ENCODE measurements at places on chromosomes 4 and X. TPM values are rescaled to one million over a fixed set of nuclear protein-coding genes. Genes with fewer than 3 reads are reported as not detected.

CPE gene
- total RNA-seq, result 9.1 TPM

CCKAR gene
- total RNA-seq, result not detected

P2RY4 gene
- 0.20 TPM for total RNA-seq

TBC1D8B gene
- 4.7 TPM for total RNA-seq

CPZ gene
- not detected for total RNA-seq

FRMPD4 gene
- not detected for total RNA-seq

PNMA5 gene
- total RNA-seq, result not detected

ARMCX1 gene
- total RNA-seq, result not detected

NRK gene
- 0.16 TPM for total RNA-seq

GRCh38 chr4:122377352-122377751 lies 1.5 kb upstream of the ADAD1 start:
- H3K36me3 ChIP-seq, result no peaks in the 10 kb centered on the region
- no peaks in the 10 kb centered on the region for H3K27me3 ChIP-seq

- H3K27me3 ChIP-seq, result no peaks in the 10 kb centered on the region
- H3K4me3 ChIP-seq, result no peak overlapping the region
- DNase-seq, result no peak
- no peaks in the 10 kb centered on the region for H3K4me1 ChIP-seq
- H3K27ac ChIP-seq, result no peak overlapping the region
- peaks cover 34% of the 10 kb centered on the region for H3K36me3 ChIP-seq
Measured at GRCh38 chr4:113524505-113525186, 236.9 kb downstream of the CAMK2D start.

GRCh38 chr4:43882470-43882869 lies 566.1 kb downstream of the KCTD8 start:
- no peaks in the 10 kb centered on the region for H3K27me3 ChIP-seq
- DNase-seq, result peak; percentile 1
- H3K36me3 ChIP-seq, result no peaks in the 10 kb centered on the region
- H3K4me1 ChIP-seq, result peaks cover 6% of the 10 kb centered on the region
- H3K27ac ChIP-seq, result no peak overlapping the region

DNA sequence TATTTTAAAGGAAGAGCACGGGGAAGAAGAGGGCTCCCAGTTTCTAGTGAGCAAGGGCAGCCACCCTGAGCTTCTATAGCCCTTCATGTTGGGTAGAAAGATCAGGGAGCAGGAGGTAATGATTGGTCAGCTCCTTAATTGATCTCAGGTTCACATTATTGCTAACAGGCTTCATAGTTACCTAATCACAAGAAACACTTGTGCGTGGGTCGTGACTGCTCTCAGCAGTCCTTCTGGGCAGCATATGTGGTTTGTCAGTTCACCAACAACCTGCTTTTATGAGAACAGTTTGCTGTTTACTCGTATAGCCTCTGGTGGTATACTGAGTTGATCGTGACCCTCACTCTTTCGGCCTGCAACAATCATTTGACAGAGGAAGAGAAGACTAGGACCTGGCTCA lies 4.7 kb upstream of the DOK7 start:
- no peak for DNase-seq
- H3K4me3 ChIP-seq, result no peak overlapping the region
- H3K36me3 ChIP-seq, result no peaks in the 10 kb centered on the region
- peaks cover 6% of the 10 kb centered on the region for H3K4me1 ChIP-seq
- H3K27ac ChIP-seq, result no peak overlapping the region
- H3K27me3 ChIP-seq, result peaks cover 11% of the 10 kb centered on the region

DNA sequence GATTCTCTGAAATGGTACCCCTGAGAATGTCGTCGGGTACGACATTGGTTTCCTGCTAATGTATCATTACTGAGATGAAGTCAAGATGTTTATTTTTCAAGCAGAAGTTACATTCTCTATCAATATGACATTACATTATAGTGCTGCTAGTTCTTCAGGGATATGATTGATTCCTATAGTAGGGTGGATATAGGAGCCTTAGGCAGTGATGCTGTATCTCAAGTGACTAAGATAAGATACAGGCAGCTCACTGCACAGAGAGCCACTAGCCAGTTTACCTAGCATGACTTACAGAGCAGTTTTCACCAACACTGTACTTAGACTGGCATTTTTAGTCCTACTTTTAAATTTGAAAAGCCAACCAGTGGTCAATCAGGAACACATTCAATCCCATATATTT lies 154.9 kb downstream of the FANCB start:
- H3K4me3 ChIP-seq, result no peak overlapping the region
- H3K27me3 ChIP-seq, result peaks cover 34% of the 10 kb centered on the region
- H3K4me1 ChIP-seq, result no peaks in the 10 kb centered on the region
- H3K36me3 ChIP-seq, result no peaks in the 10 kb centered on the region

DNA sequence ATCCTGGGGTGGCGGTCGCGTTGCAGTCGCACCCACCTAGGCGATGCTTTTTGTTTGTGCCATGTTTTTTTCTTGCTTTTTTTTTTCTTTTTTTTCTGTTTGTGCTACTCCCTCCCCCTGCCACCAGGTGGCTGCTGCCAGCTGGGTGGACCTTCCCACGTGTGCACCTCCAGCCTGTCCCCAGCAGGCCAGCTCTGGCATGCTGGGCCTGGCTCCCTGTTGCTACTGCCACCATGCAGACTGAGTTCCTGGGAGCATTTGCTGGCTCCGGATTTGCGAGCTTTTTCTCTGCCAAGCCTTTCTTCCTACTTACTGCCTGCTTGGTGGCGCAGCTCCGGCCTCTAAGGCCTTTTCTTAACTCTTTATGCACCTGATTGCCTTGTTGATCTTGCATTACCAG lies 161.2 kb upstream of the WDFY3 start:
- no peaks in the 10 kb centered on the region for H3K36me3 ChIP-seq
- H3K27me3 ChIP-seq, result no peaks in the 10 kb centered on the region
- H3K27ac ChIP-seq, result no peak overlapping the region
- H3K4me1 ChIP-seq, result no peaks in the 10 kb centered on the region
- DNase-seq, result peak; percentile 35

DNA sequence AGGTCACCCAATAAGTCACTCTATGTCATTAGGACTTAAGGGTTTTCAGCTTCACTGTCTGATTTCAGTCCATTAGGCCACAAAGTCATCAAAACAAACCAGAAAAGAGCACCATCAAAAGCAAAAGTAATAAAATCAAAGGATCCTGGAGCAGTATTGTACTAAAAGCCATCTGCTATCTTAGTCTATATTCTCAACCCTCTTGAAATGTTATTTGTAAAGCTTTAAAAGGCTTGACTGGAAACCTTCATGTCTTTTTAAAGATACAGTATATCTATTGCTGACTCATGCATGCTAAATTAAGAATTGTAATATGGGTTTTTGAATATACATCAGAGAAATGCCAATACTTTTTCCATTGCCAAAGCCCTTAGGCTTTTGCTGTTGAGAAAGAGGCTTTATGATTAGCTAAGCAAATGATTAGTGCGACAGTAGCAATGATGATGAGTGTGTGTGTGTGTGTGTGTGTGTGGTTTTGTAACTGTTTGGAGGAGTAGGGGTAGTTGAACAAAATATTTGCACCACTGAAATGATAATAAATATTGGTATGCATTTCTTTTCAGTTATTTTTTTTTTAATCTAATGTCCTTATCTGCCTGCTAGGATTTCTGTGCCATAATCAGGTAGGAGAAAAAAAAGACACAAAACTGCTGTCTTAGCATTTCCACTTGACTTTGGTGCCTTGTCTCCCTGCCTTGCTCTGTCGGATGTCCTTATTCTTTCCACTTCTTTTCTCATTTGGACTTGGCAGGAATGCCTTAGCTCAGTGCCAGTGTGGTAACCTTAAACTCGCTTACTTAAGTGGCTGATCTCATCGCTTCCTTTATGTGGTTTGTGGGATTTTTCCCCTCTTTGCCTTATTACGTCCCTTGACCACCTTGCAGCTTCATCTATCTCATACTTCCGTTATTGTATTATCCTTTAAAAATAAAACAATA lies 119.7 kb downstream of the PCDH7 start:
- no peaks in the 10 kb centered on the region for H3K36me3 ChIP-seq
- no peak overlapping the region for H3K4me3 ChIP-seq
- H3K27me3 ChIP-seq, result no peaks in the 10 kb centered on the region
- DNase-seq, result peak; percentile 77
- H3K27ac ChIP-seq, result no peak overlapping the region

DNA sequence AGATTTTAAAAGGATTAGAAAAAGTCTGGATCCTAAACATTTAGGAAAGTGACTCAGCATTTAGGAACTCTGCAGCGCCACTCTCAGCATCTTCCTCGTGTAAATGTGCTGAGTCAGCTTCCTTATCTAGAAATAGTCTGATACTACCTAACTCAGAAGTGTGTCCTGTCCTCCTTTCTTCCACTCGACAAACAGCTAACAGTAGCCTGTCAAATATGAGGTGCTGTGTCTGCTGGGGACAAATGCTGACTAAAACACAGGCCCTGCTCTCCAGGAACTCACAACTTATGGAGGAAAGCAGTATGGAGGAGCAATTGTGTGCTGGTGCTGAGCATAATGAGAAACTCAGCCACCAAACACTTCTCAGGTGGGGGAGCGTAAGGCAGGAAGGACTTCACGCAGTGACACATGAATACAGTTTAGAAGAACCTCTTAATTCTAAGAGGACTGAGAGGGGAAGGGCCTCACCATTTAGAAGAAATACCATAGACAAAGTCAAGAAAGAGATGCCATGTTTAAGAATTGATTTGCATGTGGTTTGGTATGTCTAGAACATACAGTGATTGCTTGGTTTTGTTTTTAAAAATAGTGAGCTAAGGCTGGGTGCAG lies 125.3 kb downstream of the SOWAHB start:
- H3K27me3 ChIP-seq, result no peaks in the 10 kb centered on the region
- DNase-seq, result peak; percentile 34
- peaks cover 34% of the 10 kb centered on the region for H3K36me3 ChIP-seq

DNA sequence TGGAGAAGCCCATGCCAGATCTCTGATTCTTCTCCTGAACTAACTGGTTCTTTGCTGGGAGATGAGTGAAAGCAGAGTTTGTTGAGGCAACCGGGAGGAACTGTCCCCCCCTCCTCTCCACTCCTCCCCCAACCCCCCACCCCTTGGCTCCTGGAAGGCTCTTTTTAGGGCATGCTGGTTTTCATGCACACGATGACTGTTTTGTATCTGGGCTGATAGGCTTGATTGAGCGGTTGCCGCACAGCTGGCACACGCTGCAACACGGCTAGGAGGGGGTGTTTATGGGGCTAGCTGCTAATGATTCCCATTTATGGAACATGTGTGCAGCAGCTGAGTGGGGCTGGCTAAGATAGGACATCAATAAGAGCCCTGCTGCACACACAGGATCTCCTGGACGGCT lies 137.2 kb downstream of the SMIM20 start:
- H3K27me3 ChIP-seq, result no peaks in the 10 kb centered on the region
- H3K27ac ChIP-seq, result no peak overlapping the region
- DNase-seq, result no peak
- H3K4me1 ChIP-seq, result peaks cover 20% of the 10 kb centered on the region
- no peaks in the 10 kb centered on the region for H3K36me3 ChIP-seq

- H3K4me1 ChIP-seq, result no peaks in the 10 kb centered on the region
- H3K27ac ChIP-seq, result no peak within 1 kb of the TSS
- no peak within 1 kb of the TSS for H3K4me3 ChIP-seq
- H3K27me3 ChIP-seq, result no peaks in the 10 kb centered on the region
- DNase-seq, result no peak
Measured at GRCh38 chrX:66039944-66040343, at the start of gene VSIG4. VSIG4 (minus strand) TSS chrX:66040080; CDS start chrX:66039998, 82 bp downstream.

DNA sequence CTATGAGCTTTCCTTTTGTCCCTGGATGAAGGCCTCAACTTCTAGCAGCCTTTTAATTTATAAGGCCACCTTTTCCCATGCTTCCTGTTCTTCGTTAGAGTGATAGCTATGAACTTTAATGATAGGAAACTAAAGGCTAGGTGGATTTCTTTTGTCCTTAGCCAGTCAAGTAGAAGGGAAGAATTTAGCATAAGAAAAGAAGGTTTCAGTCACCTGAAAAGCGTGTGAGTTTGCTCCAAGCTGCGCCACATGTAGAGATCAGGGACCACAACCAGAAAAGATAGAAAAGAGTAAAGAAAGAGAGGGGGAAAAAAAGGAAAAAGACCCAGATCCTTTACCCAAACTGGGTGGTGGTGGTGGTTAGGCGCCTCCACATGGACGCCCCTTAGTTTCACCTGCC lies 28.6 kb downstream of the LUZP4 start:
- H3K27ac ChIP-seq, result no peak overlapping the region
- H3K27me3 ChIP-seq, result peaks cover 93% of the 10 kb centered on the region
- DNase-seq, result no peak
- H3K36me3 ChIP-seq, result no peaks in the 10 kb centered on the region
- H3K4me3 ChIP-seq, result no peak overlapping the region

DNA sequence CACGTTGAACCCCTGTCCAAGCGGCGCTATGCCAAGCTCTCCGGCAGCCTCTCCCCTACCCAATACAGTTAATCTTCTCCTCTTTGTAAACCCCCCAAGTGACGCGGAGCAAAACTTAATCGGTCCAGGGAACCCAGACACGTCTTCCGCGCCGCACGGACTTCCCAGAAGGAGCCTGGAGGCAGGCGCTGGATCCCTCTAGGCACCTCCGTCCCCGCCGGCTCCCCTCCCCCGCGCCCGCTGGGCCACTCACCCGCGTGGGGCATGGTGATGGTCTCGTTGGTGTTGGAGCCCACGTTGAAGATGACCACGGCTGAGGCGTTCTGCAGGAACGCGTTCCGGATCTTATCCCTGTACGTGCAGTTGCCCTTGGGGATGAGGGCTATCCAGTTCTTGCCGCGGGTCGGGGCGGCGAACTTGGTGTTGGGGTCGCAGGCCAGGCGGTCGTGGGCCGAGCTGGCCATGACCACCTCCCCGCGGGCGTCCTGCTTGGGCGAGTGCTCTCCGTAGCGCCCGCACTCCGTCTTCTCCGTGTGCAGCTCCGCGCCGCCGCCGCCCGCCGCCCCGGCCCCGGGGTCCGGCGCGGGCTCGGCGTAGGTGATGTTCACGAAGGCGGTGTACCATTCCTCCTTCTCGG lies 1.1 kb downstream of the RNF150 start:
- H3K36me3 ChIP-seq, result no peaks in the 10 kb centered on the region
- peak overlapping the region; percentile 96 for H3K4me3 ChIP-seq

- H3K36me3 ChIP-seq, result no peaks in the 10 kb centered on the region
- H3K27me3 ChIP-seq, result no peaks in the 10 kb centered on the region
- no peak overlapping the region for H3K4me3 ChIP-seq
Measured at GRCh38 chr4:155620637-155621036, 46.0 kb upstream of the GUCY1A1 start.

GRCh38 chrX:154298312-154298711 lies 2.7 kb downstream of the TKTL1 start:
- DNase-seq, result no peak
- no peaks in the 10 kb centered on the region for H3K36me3 ChIP-seq
- peaks cover 37% of the 10 kb centered on the region for H3K27me3 ChIP-seq
- no peak overlapping the region for H3K27ac ChIP-seq
- no peaks in the 10 kb centered on the region for H3K4me1 ChIP-seq
- no peak overlapping the region for H3K4me3 ChIP-seq

GRCh38 chr4:7785017-7785416 lies 154.6 kb downstream of the AFAP1 start:
- H3K27ac ChIP-seq, result no peak overlapping the region
- no peaks in the 10 kb centered on the region for H3K4me1 ChIP-seq
- DNase-seq, result no peak
- no peaks in the 10 kb centered on the region for H3K27me3 ChIP-seq

- peak; percentile 34 for DNase-seq
- H3K27me3 ChIP-seq, result no peaks in the 10 kb centered on the region
- peaks cover 5% of the 10 kb centered on the region for H3K4me1 ChIP-seq
- H3K27ac ChIP-seq, result no peak within 1 kb of the TSS
Measured at GRCh38 chr4:55125087-55125721, at the start of gene KDR. KDR (minus strand) TSS chr4:55125595; CDS start chr4:55125293, 302 bp downstream.

- no peaks in the 10 kb centered on the region for H3K27me3 ChIP-seq
- H3K27ac ChIP-seq, result no peak overlapping the region
- H3K4me3 ChIP-seq, result no peak overlapping the region
- no peak for DNase-seq
Measured at GRCh38 chr4:169074117-169074516, 64.1 kb upstream of the CBR4 start.

GRCh38 chr4:67910585-67910905 lies 26.7 kb upstream of the TMPRSS11D start:
- H3K4me1 ChIP-seq, result no peaks in the 10 kb centered on the region
- H3K27ac ChIP-seq, result no peak overlapping the region
- no peaks in the 10 kb centered on the region for H3K36me3 ChIP-seq
- DNase-seq, result no peak
- H3K4me3 ChIP-seq, result no peak overlapping the region

All from MCF 10A (cell line).